ENCODE measurements at places on chromosomes 3 and 15.

- DNase-seq = no peak
These were observed 14.9 kb upstream of the C3orf22 start for GRCh38 chr3:126573492-126574117.

- DNase-seq = no peak
These were observed 406.0 kb upstream of the WNT5A start for GRCh38 chr3:55893045-55893664.

DNA sequence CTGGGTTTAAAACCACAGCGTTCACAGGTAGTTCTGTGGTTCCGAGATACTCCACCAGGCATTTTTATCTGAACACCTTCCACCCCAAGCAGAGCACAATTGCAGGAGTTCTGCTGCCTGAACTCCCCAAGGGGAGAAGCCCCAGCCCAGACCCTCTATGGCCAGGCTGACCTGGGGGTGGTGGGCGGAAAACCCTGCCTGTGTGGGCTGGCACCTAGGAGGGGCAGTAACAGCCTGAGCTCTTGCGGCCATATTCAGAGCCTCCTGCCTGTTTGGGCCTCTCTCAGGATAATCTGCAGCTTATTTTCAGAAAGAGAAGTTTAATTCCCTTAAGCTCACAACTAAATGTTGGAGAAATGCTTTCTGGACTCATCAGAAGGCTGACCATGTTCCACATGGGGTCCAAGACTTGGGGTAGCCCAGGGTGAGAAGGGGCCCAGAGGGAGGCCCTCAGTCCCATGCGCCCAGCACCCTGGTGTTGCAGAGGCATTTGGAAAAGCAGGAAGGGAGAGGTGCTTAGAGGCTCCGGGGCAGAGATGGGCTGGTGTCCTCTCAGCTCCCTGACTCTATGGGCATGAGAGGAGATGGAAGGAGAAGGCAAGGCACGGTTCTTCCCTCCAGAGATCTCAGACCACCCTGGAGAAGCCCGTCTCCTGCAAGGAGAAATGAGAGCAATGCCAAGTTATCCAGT, 195.6 kb upstream of the TPM1 start:
- no peak for DNase-seq

GRCh38 chr3:42850263-42850662, 25.4 kb downstream of the CYP8B1 start:
- DNase-seq = no peak

GRCh38 chr3:71033681-71034220, 549.8 kb downstream of the FOXP1 start:
- DNase-seq = no peak

DNA sequence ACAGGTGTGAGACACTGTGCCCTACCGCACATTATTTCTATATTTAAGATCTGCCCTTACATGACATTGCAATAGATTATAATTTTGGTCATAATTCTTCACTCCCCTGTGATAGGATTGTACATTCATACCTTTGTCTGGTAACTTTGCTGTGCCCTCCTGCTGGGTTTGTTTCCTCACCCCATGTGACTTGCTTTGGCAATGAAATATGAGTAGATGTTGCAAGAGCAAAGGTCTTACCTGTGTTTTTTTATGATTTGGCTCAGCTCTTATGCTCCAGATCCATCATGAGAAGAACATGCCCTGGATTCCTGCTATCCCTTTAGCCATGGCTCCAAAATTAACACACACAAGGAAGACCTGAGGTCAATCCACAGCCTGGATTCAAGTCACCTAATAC, 137.7 kb upstream of the EOMES start:
- no peak for DNase-seq

GRCh38 chr3:53677413-53677812, 168.8 kb downstream of the CHDH start:
- no peak for DNase-seq

- DNase-seq = no peak
These were observed 64.1 kb downstream of the AAGAB start for GRCh38 chr15:67190326-67190725.

DNA sequence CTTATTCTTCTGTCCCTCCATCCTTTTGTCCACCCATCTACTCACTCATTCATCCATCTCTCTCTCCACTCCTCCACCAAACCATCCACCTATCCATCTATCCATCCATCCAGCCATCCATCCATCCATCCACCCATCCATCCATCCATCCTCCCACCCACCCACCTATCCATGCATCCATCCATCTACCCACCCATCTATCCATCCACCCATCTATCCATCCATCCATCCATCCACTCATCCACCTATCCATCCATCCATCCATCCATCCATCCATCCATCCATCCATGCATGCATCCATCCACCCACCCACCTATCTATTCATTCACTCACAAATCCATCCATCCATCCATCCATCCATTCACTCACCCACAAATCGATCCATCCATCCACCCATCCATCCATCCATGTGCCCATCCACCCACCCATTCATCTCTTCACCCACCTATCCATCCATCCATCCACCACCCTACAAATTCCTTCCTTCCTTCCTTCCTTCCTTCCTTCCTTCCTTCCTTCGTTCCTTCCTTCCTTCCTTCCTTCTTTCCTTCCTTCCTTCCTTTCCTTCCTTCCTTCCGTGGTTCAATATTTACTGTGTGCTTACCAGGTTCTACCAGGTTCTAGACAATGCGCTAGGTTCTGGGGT, 17.3 kb downstream of the ATP2B2 start:
- no peak for DNase-seq

DNA sequence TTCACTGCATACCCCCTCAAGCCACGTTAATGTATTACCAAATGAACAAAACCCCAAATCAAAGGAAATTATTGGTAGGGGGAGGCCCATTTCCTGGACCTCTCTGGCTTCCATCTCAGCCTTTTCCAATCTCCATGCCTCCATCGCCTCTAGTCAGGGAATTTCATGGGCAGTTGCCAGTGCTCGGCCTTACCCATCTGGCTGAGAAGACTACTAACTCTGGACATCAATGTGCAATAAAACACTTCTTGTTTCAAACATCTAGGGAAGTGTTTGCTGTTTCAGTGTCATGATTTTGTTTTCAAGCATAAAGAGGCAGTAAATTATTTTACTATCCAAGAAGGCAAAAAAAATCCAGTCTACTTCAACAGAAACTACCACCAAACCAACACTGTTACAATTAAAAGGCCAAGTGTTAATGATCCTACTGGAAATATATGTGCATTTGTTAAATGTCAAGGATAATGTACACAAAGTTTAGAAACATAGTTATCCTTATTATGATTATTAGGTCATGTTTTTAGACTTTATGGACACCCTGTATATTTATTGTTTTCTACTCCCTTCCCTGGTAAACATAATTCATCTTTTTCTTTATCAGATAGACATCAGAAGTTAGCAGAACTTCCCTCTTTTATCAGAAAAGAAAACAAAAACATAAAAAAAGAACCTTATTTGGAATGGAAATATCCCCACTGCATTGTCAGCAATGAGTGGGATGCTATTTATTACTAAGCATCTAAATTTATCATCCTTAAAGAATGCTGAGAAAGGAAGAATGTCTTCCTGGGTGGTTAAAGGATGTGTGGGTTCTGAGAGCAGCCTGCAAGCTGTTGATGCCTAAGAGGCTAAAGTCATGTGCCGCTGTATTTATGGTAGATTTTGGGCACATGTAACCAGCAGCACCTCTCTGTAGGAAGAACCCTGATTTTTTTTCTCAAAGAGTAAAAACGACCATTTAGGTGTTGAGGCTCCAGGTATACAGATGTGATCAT, 15.2 kb downstream of the LDHAL6B start:
- no peak for DNase-seq

DNA sequence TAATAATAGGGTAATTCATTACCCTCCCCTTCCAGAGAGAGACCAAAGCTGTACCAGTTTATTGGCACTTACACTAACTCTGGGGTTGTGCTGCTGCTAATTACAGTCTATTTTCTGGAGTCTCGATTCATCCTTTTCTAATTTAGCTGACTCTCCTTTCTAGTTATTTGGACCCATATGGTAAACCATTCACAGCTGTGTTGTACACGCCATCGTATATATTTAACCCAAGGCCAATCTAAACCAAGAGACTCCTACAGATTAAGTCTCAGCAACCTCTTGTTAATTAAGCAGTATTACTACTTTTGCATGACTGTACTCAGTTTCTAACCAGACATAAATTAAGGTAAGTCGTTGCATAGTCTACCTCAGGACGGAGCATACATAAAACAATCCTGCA, 22.5 kb downstream of the ANXA2 start:
- DNase-seq = no peak

- DNase-seq = no peak
These were observed 199.6 kb upstream of the GADL1 start for GRCh38 chr3:31094048-31094447.

- DNase-seq = no peak
These were observed 64.7 kb upstream of the EPHB3 start for GRCh38 chr3:184496933-184497332.

- DNase-seq = no peak
These were observed 313.4 kb upstream of the STT3B start for GRCh38 chr3:31219131-31219843.

DNA sequence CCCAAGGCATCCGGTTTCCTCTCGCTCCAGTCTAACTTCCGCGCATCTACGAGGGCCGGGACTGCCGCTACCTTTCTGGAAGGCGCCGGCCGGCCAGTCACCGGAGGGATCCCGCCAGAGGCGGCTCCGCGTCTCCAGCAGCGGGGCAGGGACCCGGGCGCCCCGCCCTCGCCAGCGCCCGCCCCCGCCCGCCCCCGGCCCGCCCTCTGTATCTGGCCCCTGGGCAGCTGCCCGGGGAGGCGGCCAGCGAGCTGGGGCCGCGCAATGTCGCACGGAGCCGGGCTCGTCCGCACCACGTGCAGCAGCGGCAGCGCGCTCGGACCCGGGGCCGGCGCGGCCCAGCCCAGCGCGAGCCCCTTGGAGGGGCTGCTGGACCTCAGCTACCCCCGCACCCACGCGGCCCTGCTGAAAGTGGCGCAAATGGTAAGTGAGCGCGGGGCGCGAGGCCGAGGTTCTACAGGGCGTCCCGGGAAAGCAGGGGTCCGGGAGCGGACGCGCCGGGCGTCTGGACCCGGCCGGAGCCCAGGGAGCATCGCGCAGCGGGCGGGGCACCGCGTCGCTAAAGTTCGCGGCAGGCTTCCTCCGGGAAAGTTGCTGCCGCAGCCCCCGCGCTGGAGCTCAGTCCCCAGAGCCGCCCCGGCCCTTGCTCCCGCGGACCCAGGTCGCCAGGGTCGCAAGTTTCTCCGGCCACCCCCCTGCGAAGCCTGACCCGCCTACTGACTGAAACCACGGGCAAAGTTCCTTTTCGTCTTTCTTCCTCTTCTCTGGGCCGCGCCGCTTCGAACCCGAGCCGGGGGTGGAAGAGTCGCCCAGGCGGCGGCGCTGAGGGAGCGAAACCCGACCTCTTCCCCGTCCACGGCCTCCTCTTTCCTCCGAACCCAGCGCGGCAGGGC, at the start of gene CMTM7:
CMTM7 (plus strand) TSS at position 211 of the 893 bp plus-strand sequence; CDS start at position 265, 54 bp downstream.
- DNase-seq = no peak

GRCh38 chr15:39079296-39079847, 501.5 kb upstream of the THBS1 start:
- DNase-seq = no peak

DNA sequence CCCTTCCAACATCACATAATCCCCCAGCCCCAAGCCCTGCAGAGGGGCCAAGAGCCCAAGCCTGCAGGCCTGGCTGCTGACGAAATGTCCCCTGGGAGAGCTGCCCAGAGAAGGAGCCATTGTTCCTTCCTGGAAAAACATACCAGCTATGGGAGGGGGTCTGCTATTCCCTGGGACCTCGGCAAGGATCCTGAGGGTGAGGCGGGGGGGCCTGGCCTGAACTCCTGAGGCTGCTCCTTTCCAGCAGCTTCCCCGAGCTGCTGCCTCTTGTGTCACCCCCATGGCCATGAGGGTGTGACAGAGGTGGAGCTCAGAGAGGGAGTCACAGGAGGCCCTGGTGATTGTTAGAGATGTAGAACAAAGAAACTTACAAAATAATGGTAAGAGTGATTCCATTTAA, 12.9 kb downstream of the LOXL1 start:
- DNase-seq = no peak

DNA sequence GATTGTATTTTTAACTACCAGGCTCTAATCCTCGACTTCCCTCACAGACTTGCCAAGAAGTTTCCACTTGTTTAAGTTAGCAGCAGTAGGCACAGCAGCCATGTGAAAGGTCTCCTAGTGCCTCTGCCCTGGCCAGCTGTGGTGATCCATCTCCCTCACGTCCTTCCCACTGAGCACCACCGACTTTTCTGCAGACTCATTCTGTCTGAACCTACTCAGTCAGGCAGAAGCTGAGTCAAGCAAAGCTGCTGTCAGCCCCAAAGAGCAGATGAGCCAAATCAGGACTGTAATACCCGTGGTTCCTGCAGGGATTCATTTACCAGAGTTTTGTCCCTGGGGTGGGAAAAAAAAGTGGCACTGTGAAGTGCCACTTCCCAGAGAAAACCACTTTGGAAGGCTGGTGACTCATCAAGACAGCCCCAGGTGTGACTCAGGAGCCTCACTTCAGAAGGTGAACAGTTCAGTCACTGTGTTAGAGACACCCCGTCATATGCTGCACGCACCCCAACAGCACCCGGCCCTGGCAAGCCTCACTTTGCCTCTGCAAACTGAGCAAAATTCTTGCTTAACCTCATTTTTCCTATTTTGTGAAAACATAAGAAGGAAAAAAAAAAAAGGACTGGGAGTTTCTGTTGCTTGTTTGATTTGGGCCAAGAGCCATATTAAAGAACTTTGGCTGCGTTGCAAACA, 76.0 kb downstream of the WWTR1 start:
- no peak for DNase-seq

DNA sequence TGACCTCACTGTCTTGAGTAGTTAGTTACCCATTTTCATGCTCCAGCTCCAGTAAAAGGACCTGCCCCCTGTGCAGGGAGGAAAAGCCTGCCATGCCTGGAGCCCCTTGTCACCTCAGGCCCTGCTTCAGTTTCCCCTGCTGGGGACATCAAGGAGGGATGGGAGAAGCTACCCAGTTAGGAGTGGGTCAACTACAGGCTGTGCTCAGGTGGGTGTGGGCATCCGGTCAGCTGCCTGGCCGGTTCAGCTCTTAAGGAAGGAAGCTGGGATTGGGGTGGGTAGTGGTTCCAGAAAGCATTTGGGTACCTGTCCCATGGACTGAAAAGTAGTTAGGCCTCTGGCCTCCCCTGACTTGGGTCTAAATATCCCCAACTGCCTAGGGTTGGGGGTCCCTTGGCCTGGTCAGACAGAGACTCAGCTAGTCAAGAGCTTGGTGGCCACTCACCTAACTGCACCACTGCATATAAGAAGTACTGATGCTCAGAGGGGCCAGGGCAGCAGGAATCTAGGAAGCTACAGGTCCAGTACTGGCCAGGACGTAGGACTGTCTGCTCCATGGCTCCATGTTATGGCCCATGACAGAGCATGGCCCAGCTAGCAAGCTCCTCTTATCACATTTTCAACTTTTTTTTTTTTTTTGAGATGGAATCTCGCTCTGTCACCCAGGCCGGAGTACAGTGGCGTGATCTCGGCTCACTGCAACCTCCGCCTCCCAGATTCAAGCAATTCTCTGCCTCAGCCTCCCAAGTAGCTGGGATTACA, 549 bp downstream of the LSMEM2 start:
- no peak for DNase-seq

DNA sequence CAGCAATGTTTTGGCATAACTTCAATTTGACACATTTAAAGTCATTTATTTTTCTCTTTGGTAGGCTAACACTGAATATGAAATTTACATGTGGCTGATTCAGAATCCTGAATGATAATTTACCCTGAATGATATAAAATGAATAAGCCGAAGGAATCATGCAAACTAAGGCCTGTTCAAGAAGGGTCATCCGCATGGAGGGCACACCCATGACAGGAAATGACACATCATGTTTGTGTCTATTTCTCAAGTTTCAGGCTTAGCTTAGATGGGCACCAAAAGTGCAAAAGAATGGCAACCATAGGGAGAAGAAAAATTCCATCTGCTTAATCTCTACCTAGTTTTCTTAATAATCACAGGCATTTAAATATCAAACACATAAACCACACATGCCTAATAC, 141.5 kb downstream of the DUT start:
- DNase-seq = no peak
